ENCODE measurements at places on chromosomes 5 and 9. TPM values are rescaled to one million over a fixed set of nuclear protein-coding genes. Genes with fewer than 3 reads are reported as not detected.

Gene FOXD4L5
- 0.06 TPM for total RNA-seq

Gene PCDHB15
- 0.56 TPM for total RNA-seq

Gene HAUS6
- total RNA-seq: 8.3 TPM

Gene AMBP
- 0.53 TPM for total RNA-seq
